Myocyte (in vitro differentiated cells): ENCODE measurements at places on chromosomes 16 and 17. TPM values are rescaled to one million over a fixed set of nuclear protein-coding genes. Genes with fewer than 3 reads are reported as not detected.

Gene KRTAP17-1
- total RNA-seq = not detected in 2 replicates

Gene FOXN1
- total RNA-seq = not detected in 2 replicates

Gene SP2
- 1.8 and 3.1 TPM in 2 replicates for total RNA-seq

Gene KCNAB3
- total RNA-seq = 0.10 and 0.53 TPM in 2 replicates

Gene DRC3
- 1.0 and 1.6 TPM in 2 replicates for total RNA-seq
